Central memory CD4-positive, alpha-beta T cell (primary cell): ENCODE measurements at places on chromosomes 12 and 14.

GRCh38 chr12:57535764-57536596, 11.0 kb downstream of the DCTN2 start:
- no peak for DNase-seq

GRCh38 chr12:81207173-81207572, 129.3 kb downstream of the ACSS3 start:
- no peak for DNase-seq

DNA sequence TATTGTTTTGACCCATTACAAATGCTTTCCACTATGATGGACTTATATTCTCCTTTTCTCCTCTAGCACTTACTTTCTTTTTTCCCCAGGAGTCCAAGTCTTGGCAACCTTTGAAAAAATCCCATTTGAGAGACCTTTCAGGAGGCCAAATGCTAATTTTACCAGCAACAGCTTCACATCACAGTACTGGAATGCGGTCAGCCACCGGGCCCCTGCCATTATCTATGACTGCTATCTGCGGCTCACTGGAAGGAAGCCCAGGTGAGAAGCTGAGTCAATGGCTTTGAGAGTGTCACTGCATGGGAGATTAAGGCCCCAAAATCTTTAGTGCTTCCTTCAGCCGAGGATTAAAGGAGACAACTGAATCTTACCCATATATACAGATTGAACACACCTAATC, 64.2 kb downstream of the ERGIC2 start:
- DNase-seq: no peak

GRCh38 chr14:89184952-89185351, 232.1 kb downstream of the FOXN3 start:
- no peak for DNase-seq

- no peak for DNase-seq
Observed at GRCh38 chr12:57012600-57013465, 3.5 kb downstream of the TAC3 start.

DNA sequence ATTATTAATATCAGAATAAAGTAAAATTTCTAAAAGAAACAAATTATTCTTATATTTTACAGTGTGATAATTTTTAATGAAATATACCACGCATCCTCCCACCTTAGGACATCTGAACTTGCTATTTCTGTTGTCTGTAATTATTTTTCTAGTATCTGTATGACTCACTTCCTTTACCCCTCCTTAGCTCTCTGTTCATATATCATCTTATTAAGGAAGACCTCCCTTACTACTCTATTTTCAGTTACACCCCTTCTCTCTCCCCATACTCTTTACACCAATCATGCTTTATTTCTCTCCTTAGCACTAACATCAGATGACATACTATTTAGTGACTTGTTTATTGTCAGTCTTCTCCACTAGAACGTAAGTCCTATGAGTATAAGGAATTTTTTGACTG, 34.2 kb upstream of the C12orf50 start:
- no peak for DNase-seq

DNA sequence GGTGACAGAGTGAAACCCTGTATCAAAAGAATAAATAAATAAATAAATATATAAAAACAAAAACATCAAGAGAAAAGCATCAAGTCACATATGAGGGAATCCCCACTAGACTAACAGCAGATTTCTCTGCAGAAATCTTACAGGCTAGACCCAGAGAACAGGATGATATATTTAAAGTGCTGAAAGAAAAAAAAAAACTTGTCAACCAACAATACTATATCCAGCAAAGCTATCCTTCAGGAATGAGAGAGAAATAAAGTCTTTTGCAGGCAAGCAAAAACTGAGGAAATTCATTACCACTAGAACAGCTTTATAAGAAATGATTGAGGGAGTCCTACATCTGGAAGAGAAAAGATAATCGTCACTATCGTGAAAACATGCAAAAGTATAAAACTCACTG, 6.4 kb upstream of the SFSWAP start:
- DNase-seq: no peak

- no peak for DNase-seq
Observed at GRCh38 chr12:111366583-111366982, 2.3 kb downstream of the PHETA1 start.

GRCh38 chr12:76708296-76708695, 55.6 kb upstream of the ZDHHC17 start:
- no peak for DNase-seq

- DNase-seq: no peak
Observed at GRCh38 chr12:44565163-44565562, 311.0 kb downstream of the NELL2 start.

- no peak for DNase-seq
Observed at GRCh38 chr12:68403711-68404110, 71.5 kb upstream of the MDM1 start.

DNA sequence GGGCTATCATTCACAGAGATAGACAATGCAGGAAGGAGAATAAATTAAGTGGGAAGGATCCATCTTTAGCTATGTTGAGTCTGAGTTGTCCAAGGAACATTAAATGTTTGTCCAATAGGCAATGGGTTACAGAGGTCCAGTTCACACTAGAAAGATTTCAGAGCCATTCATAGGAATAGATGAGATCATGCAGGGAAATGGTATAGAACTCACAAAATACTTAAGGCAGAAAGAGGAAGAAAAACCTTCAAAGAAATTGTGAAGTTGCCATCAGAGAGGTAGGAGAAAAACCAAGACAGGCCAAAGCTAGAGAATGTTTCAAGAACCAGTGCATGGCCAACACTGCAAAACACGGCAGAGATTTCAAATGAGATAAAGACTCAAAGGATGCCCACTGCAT, 94.1 kb downstream of the PHLDA1 start:
- DNase-seq: no peak

DNA sequence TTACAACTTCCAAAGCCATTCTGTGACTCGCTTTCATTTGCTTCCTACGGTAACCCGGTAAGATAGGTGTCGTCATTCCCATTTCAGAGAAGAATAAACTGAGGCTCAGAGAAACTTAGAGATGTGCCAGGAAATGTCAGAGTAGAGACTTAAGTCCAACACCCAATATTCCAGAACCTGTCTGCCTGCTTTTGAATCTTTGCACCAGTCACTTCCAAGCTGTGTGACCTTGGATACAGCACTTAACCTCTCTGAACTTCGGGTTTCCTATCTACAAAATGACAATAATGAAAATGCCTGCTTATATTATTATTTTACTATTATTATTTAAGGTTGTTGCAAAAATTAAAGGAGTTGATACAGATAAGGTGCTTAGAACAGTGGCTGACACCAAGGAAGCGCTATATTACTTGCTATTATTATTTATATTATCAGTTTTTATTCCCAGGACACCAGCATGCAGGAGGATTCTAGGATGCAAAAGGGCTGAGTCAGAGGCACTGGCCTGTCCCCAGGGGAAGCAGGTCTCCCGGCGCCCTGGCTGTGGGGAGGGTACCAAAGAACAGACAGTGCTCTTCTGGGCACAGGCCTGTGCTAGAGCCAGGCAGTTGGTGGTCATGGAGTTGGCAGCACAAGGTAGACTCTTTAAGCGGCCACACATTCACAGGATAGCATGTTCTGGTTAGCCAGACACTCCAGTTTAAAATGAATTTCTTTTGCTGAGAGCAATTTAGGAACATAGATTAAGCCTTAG, 5.4 kb downstream of the HSPB8 start:
- DNase-seq: no peak

GRCh38 chr14:64337888-64338615, 43.9 kb upstream of the ESR2 start:
- no peak for DNase-seq

- DNase-seq: no peak
Observed at GRCh38 chr14:71314717-71315116, 407.5 kb downstream of the PCNX1 start.

- no peak for DNase-seq
Observed at GRCh38 chr14:100402631-100403030, 79.5 kb downstream of the SLC25A47 start.

DNA sequence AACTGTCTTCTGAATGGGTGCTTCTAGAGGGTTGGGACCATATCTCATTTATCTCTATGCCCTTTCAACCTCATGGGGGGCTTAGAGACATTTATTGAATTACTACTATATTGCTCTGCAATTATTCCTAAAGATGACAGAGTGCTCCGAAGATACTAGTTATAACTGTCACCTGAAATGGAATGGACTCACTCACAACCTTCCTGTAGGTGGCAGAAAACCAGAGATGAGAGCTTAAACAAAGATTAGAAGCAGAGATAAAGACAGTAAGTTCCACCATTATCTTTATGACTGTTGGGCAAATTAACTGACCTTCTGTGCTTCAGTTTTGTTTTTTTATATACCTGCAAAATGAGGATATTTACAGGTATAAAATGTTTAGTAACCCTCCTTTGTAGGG, 31.5 kb upstream of the GTF2A1 start:
- no peak for DNase-seq

GRCh38 chr12:127820271-127820670, 446.7 kb upstream of the TMEM132C start:
- no peak for DNase-seq

DNA sequence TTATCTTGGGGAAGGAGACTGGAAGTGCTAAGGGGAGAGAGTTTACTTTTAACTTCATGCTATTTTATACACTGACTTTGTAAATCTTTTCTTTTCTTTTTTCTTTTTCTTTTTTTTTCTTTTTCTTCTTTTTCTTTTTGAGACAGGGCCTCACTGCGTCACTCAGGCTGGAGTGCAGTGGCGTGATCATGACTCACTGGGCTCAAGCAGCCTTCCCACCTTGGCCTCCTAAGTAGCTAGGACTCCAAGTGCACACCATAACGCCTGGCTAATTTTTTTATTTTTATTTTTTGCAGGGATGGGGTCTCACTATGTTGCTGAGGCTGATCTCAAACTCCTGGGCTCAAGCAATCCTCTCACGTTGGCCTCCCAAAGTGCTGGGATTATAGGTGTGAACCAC, 294.6 kb upstream of the PRICKLE1 start:
- DNase-seq: no peak

GRCh38 chr12:132424811-132425210, 65.1 kb upstream of the FBRSL1 start:
- DNase-seq: no peak

DNA sequence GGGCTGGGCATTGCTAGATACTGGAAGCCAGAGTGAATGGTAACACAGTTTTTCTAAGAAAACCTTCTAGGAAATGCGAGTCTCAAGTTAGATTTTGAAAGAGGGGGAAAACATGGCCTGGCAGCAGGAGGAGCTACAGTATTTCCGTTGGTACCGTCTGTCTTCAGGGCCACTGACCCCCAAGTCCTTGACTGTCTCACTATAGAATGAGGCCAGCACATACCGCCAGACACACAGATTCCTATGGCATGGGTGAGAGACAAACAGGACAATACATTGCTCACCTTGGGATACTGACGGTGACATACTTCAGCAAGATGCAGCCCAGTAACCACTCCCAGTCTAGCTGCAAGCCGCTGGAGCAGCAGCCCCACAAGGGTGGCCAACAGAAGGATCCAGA, 21.7 kb downstream of the SLC11A2 start:
- no peak for DNase-seq

GRCh38 chr14:65945327-65945726, 532.8 kb downstream of the FUT8 start:
- no peak for DNase-seq

DNA sequence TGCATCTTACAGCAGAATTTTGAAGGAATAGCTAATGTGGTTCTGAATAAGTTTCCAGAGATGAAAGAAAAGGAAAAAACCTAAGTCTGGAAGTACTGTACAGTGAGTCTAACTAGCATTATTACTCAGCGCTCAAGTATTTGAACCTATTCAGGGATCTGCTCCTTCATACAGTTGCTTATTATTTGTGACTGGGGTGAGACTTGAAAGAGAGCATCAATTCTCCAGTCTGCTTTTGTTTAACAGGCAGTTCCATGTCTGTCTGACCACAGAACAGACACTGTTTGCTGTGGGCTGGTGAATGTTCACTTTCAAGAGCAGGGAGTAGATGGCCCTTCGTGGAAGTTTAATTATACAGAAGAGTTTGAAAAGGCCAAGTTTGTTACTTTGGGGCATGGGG, 9.3 kb downstream of the ETV6 start:
- DNase-seq: no peak

GRCh38 chr14:79730196-79730595, 481.1 kb downstream of the DIO2 start:
- DNase-seq: no peak

- no peak for DNase-seq
Observed at GRCh38 chr14:103281496-103282231, 52.4 kb upstream of the EIF5 start.
